Activated naive CD8-positive, alpha-beta T cell treated with anti-CD3 and anti-CD28 coated beads, Interleukin-2, amount 10 ng/mL, durations not matched to agents 7 days and 5 days (primary cell): ENCODE measurements at places on chromosomes 4 and X. TPM values are rescaled to one million over a fixed set of nuclear protein-coding genes. Genes with fewer than 3 reads are reported as not detected.

- peak within 1 kb of the TSS; percentile 67 for H3K27ac ChIP-seq
- peak; percentile 67 for DNase-seq
- H3K4me1 ChIP-seq = peaks cover 7% of the 10 kb centered on the region
- H3K27me3 ChIP-seq = peaks cover 9% of the 10 kb centered on the region
- H3K36me3 ChIP-seq = peaks cover 9% of the 10 kb centered on the region
- H3K4me3 ChIP-seq = peak within 1 kb of the TSS; percentile 80
These were observed at the start of gene USP46 for GRCh38 chr4:52659001-52659721. Gene USP46 (minus strand): TSS chr4:52659301. CDS start chr4:52659150, 151 bp downstream.

DNA sequence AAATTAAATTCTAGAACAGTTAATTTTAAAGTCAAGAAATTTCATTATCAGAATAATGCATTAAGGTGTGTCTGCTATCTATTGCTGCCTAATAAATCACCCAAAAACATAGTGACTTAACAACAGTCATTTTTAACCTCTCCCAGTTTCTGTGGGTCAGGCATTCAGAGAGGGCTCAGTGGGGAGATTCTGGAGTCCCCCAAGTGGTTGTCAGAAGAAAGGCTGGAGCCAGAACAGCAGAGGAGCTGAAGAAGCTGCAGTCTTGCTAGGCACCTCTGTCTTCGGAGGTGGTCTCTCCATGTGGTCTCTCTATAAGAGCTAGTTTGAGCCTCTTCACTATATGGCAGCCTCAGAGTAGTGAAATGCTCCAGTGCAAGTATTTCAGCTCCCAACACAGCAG, 9.3 kb upstream of the HOPX start:
- H3K4me1 ChIP-seq = no peaks in the 10 kb centered on the region
- H3K36me3 ChIP-seq = no peaks in the 10 kb centered on the region
- no peak for DNase-seq
- no peak overlapping the region for H3K4me3 ChIP-seq

DNA sequence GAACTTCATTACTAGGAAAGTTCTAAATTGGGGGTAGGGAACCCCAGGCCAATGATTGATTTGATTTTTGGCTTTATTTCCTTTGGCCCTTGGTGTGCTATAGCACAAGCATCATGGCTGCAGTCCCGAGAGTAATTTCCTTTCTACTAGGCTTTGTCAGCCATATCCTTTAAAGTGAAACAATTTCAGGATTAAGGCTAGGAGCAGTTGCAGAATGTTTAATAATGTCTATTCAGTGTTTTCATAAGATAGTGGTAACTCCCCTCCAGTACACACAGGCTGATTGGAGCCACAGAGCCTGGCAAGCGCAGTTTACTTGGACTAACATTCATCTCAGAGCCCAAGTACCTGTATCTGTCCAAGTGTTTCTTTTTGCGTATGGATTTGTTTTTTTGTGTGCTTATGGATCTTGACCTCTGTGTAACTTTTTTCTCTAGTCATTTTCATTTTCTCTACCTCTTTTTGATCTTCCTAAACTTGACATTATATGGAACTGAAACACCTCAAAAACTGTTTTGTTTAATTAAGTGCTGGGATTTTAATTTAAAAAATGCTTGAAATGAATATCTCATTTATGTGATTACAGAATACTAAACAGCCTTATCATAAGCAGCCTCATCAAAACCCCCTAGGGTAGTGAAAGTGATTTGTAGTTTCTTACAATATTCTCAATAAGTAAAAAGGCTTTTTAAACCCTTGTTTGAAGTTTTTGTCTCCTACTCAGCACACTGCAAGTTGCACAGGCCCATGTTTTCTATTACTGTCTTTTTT, 7.5 kb downstream of the STIM2 start:
- peaks cover 65% of the 10 kb centered on the region for H3K4me1 ChIP-seq
- DNase-seq = no peak
- H3K36me3 ChIP-seq = peaks cover 13% of the 10 kb centered on the region
- H3K27ac ChIP-seq = peak overlapping the region; percentile 49

The AKAP14 gene
- not detected for total RNA-seq

GRCh38 chrX:153582896-153583295, 16.0 kb downstream of the CCNQ start:
- peaks cover 12% of the 10 kb centered on the region for H3K4me1 ChIP-seq
- peaks cover 3% of the 10 kb centered on the region for H3K36me3 ChIP-seq
- peak; percentile 60 for DNase-seq
- H3K27ac ChIP-seq = no peak overlapping the region

DNA sequence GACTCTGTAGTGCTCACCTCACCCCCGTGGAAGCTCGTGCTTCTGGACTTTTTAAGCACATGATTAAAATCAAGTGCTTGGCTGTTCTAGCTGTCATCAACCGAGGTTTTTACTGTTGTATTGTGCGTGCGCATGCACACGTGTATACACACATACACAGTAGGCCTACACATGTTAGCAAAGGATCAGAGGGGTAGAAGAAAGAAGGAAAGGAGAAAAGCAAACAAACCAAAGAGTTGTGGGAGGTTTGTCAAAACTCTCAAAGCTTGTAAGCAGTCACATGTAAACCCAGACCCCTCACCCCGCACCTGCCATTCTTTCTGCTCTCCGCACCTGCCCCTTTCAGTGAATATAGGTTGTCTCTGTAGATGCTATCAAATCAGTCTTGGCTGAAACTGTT, 311.8 kb downstream of the HS3ST1 start:
- DNase-seq = no peak
- H3K36me3 ChIP-seq = no peaks in the 10 kb centered on the region
- H3K27me3 ChIP-seq = no peaks in the 10 kb centered on the region
- H3K4me1 ChIP-seq = no peaks in the 10 kb centered on the region

DNA sequence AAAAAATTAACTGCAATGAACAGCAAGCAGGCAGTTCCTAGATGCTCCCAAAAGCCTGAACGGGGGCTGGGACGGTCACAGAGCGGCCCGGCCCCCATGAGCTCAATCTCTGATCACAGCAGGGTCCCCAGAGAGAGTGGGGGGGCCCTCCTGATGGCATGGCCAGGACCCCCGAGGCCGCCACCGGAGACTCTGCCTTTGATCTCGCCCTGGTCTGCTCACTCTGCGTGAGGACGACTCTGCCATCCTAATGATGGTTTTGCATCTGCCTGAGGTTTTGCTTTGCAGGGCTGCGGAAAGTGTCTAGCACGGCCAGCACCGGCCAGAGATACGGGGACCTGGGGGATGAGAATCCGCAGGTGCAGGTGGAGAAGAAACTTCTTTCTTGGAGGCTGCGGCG, 103.8 kb downstream of the SHOX start:
- no peaks in the 10 kb centered on the region for H3K27me3 ChIP-seq
- no peak overlapping the region for H3K4me3 ChIP-seq
- no peaks in the 10 kb centered on the region for H3K4me1 ChIP-seq

- DNase-seq = no peak
- H3K36me3 ChIP-seq = no peaks in the 10 kb centered on the region
- peaks cover 2% of the 10 kb centered on the region for H3K27me3 ChIP-seq
- H3K27ac ChIP-seq = no peak overlapping the region
These were observed 41.8 kb downstream of the PRKG2 start for GRCh38 chr4:81173213-81173612.

The SPOCK3 gene
- not detected for total RNA-seq

GRCh38 chr4:138595731-138596460, 353.7 kb upstream of the SLC7A11 start:
- H3K4me3 ChIP-seq = no peak overlapping the region
- DNase-seq = no peak
- no peaks in the 10 kb centered on the region for H3K4me1 ChIP-seq

The HERC3 gene
- 42.9 TPM for total RNA-seq

DNA sequence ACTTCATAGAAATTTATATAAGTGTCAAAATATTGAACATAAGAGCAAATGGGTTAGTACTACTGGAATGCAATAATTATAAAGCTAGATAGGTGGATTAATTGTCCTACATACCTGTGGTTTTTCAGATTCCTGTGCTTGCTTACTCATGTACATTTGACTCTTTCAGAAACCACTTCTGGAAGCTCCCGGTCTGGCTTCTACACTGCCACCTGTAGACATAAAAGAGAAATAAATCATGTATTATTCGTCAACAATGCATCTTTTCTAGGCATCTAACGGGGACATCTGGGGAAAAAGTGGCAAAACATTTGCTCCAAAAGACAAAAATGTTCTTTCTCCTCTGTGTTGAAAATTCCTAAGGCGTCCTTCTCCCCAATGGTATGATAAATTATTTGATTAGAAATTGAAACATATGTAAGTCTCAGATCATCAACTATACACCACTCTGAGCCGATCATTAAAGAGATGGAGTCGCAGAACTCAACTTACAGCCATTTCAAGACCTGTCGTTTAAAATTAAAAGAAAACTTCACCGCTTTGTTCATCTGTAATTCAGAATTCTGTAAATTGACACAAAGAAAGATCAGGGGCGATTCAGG, 648.7 kb upstream of the DIPK2B start:
- H3K27me3 ChIP-seq = peaks cover 2% of the 10 kb centered on the region
- peak overlapping the region; percentile 86 for H3K27ac ChIP-seq
- peaks cover 16% of the 10 kb centered on the region for H3K4me1 ChIP-seq
- H3K36me3 ChIP-seq = no peaks in the 10 kb centered on the region

The MED12 gene
- total RNA-seq = 77.1 TPM

- peaks cover 34% of the 10 kb centered on the region for H3K4me1 ChIP-seq
- peaks cover 8% of the 10 kb centered on the region for H3K36me3 ChIP-seq
- no peak for DNase-seq
- H3K27ac ChIP-seq = no peak overlapping the region
- H3K27me3 ChIP-seq = no peaks in the 10 kb centered on the region
- no peak overlapping the region for H3K4me3 ChIP-seq
These were observed 40.2 kb upstream of the HS3ST1 start for GRCh38 chr4:11468901-11469300.

The GRID2 gene
- not detected for total RNA-seq

DNA sequence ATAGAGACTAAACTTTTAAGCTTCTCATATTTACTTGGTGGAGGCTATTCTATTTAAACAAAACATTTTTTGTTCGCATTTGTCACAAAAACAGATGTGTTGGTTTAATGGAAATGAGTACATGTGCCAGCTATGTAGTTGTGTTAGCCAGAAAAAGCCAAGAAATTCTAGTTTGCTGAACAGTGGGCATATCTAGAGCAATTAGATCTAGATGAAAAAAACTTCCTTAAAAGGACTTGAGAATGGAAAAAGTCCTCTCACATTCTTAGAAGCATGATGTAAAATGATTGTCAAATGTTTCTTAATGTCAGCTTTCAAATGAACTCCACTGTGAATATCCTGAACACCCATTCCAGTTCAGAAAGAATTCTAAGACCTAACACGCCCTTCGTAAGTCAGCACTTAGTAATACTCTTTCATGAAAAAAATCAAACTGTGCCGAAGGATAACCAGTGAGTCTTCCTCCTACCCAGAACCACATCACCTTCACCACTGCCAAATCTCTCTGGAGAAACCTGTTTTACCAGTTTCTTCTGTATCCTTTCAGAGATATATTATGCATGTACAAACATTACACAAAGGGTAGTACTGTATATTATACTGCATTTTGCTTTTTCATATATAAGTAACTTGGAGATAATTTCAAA, 28.2 kb downstream of the PHKA1 start:
- no peak overlapping the region for H3K4me3 ChIP-seq
- no peaks in the 10 kb centered on the region for H3K36me3 ChIP-seq

GRCh38 chrX:84118315-84118714, 69.7 kb downstream of the RPS6KA6 start:
- no peak overlapping the region for H3K4me3 ChIP-seq
- no peaks in the 10 kb centered on the region for H3K4me1 ChIP-seq
- no peak overlapping the region for H3K27ac ChIP-seq
